AG04449 (cell line): ENCODE measurements at places on chromosomes 3 and 15.

DNA sequence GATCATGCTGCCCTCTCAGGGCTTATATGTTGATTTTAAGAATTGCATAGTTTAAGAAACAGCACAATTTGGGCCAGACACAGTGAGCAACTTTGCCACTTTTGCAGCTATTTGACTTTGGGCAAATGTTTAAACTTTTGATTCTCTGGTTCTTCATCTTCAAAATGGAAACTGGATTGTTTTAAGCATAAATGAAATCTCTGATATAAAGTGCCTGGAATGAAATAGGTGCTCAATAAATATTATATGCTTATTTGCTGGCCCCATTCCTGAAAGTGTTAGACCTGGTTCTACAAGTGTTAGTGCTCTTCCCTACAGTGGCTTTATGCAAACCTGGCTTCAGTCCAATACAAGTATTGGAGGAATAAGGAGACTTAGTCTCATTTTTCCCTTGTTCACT is 33.1 kb upstream of the TSC22D2 start:
- no peak for DNase-seq

DNA sequence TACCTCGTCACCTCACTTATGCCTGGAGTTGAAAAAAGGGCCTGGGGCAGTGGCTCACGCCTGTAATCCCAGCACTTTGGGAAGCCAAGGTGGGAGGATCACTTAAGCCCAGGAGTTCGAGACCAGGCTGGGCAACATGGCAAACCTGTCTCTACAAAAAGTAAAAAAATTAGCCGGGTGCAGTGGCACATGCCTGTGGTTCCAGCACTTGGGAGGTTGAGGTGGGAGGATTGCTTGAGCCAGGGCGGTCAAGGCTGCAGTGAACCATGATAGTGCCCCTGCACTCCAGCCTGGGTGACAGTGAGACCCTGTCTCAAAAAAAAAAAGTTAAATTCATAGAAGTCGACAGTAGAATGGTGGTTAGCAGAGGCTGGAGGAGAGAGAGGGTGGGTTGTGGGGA is 4.6 kb upstream of the NEIL1 start:
- DNase-seq, result no peak

GRCh38 chr3:127732303-127732702 is 59.6 kb downstream of the ABTB1 start:
- no peak for DNase-seq

DNA sequence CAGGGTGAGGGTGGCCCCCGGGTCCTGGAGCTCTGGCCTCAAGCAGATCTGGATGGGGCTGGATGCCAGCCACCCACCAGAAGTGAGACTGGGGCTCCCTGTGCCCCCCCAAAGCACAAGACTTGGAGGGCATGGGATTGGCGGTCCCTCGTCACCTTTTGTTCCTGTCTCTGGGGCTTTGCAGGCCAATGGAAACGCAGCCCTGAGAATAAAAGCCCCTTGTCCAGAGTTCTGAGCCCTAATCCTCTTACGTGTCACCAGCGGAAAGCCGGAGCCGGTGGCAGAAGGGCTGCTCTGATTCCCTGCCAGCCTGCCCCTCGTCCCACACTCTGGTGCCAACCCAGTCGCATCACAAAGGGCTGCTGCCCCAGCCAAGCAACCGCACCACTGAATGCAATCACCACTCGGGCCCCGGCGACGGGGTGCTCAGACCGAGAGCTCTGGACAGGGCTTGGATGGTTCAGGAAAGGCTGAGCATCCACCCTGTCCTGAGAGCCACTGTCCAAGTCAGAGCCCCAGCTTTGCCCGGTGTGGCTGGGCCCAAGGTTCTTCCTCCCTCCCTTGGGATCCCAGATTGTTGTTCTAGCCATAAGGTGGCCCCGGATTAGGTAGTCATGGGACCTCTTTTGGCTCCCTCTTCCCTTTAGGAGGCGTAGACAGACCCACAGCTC is 22.8 kb upstream of the ELP6 start:
- no peak for DNase-seq

DNA sequence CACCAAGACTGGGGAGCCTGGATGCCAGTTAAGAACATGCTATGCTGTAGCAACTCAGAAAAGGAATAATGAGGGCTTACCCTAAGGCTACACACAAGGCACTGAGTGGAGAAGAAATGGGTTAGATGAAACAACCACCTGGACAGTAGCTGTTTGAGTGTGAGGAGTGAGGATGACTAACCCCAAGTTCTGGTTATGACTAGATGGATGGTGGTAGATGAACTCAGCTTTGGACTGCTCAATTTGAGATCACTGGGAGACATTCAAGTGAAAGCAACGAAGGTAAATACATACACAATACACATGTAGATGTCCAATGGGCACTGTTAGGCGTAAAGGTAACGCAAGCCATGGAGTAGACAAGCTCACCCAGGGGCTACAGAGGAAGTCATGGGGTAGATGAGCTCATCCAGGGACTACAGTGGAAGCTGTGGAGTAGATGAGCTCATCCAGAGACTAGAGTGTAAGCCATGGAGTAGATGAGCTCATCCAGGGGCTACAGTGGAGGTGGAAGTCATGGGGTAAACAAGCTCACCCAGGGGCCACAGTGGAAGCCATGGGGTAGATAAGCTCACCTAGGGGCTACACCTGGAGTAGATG is 98.3 kb downstream of the ANO10 start:
- DNase-seq, result no peak

DNA sequence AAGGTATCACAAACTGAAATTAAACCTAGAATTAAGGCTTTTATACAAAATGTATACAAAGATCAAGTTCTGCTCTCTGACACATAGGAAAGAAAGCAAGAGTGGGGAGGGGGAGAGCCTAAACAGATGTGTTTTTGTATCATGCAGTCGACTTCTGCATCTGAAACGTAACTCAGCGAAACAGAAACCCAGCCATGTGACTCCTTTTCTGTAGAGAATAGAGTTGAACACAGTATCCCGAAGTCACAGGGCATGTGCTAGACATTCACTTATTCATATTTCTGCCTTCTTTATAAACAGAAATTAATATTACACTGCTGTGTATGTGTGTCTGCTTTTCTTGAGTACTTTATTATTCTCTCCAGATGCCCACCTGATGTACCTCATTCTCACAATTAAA is 121.0 kb downstream of the PDZRN3 start:
- no peak for DNase-seq

DNA sequence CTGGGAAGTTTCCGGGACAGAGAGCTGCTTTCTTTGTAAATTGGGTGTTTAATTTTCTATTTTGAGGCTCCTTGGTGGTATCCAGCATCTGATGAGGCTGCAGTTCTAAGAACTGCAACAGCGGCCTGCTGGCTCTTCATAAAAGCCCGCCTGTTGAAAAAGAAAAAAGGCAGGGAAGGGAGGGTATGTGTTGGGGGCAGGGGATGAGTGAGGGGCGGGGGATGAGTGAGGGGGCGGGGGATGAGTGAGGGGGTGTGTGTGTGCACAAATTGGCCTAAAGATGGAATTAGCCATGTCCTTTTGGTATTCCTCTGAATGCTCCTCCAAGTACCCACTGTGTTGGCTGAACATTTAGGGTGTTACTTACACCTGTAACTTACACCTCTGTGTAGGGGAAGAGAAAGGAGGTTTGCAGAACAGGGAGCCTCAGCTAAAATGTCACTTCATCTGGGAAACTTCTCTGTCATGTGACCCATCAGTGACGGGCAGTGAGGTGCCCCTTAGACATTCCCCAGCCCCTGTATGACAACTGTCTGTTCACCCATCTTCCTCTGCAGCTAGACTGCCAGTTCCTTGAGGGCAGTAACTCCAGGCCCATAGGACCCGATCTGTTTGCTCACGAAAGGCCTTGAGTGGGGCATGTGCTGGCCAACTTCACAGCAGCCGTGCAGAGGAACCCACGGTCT is 57.6 kb downstream of the LRIG1 start:
- no peak for DNase-seq

DNA sequence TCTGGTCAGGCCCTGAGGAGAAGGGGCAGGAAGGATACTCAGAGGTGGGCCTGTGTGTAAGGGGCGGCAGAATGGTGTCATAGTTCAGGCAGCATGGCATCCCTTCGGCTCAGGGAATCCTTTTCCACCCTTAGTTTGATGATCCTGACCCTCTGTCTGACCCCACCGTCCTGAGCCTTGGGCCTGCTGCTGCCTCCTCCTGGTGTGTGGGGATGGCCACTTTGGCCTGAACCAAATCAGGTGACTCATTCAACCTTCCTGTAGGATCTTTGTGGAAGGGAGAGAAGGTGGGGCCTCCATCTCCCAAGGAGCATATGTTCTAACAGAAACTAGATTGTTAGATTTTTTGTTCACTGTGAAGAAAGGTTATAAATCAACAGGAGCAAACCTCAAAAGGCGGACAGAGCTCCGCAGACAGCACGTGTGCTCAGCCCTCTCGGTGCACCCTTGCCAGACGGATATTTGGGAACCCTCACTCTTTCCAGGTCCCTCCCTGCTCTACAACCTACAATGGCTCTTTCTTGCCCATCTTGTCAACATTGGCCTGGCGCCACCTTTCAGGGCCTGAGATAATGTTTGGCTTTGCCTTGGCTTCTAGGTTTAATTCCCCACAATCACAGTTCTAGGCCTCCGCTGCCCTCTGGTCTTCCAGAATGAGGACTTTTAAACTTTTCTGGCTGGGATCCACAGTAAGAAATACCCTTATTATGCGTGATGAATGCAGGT is 21.7 kb downstream of the THSD4 start:
- DNase-seq, result no peak
